ENCODE measurements at places on chromosomes 12 and 14. TPM values are rescaled to one million over a fixed set of nuclear protein-coding genes. Genes with fewer than 3 reads are reported as not detected.

DNA sequence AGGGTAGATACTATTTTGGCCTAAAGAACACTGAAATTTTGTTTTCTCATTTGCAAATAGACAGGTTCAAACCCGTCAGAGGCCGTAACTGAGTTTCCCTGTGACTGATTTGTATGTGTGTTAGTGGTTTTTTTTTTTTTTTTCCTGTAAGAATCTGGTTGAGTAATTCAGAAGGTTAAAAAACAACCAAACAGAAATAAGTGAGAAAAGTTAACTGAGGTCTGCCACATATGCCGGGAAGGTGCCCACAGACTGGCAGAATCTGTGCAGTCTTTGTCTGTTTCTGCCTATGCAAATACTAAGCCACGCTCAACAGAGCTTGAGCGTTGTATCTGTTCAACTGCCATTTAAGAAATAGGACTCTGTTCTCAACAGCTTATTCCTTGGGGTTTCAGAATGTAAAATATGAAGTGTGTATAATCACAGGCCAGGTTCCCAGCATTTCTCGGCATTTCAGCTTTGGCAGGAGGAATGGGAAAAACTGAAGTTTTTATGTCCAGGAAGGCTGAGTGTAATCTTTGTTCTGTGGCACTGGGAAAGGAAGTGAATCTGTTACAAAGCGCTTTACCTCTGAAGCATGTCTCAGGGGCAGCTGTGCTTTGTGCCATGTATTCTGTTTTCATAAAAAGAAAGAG is 181.9 kb downstream of the PRKCH start:
- DNase-seq, result no peak

- no peak for DNase-seq
Observed at GRCh38 chr14:64387232-64387781, 846 bp upstream of the MTHFD1 start.

GRCh38 chr12:77407931-77408330 is 342.6 kb upstream of the E2F7 start:
- no peak for DNase-seq

Gene MANSC4
- polyA plus RNA-seq, result 0.16 TPM

Gene PRH2
- polyA plus RNA-seq, result not detected

Gene SCYL2
- 48.3 TPM for polyA plus RNA-seq

Gene SYNDIG1L
- polyA plus RNA-seq, result 0.33 TPM

Gene PABPN1
- polyA plus RNA-seq, result 280 TPM

Gene BDKRB1
- polyA plus RNA-seq, result 1.0 TPM
